ENCODE measurements at places on chromosomes 1 and 21. TPM values are rescaled to one million over a fixed set of nuclear protein-coding genes. Genes with fewer than 3 reads are reported as not detected.

Gene HRNR
- total RNA-seq, result not detected

Gene IL23R
- 9.3 TPM for total RNA-seq

Gene S100B
- not detected for total RNA-seq

Gene CA14
- total RNA-seq, result not detected

Gene SELP
- 0.50 TPM for total RNA-seq

Gene SPRR2A
- total RNA-seq, result not detected

Gene HPDL
- 17.9 TPM for total RNA-seq

GRCh38 chr1:71593523-71593922 is 512.7 kb upstream of the ZRANB2 start:
- no peaks in the 10 kb centered on the region for H3K4me1 ChIP-seq
- H3K27me3 ChIP-seq, result no peaks in the 10 kb centered on the region
- DNase-seq, result no peak
- no peak overlapping the region for H3K27ac ChIP-seq
- no peak overlapping the region for H3K4me3 ChIP-seq
- H3K36me3 ChIP-seq, result no peaks in the 10 kb centered on the region

DNA sequence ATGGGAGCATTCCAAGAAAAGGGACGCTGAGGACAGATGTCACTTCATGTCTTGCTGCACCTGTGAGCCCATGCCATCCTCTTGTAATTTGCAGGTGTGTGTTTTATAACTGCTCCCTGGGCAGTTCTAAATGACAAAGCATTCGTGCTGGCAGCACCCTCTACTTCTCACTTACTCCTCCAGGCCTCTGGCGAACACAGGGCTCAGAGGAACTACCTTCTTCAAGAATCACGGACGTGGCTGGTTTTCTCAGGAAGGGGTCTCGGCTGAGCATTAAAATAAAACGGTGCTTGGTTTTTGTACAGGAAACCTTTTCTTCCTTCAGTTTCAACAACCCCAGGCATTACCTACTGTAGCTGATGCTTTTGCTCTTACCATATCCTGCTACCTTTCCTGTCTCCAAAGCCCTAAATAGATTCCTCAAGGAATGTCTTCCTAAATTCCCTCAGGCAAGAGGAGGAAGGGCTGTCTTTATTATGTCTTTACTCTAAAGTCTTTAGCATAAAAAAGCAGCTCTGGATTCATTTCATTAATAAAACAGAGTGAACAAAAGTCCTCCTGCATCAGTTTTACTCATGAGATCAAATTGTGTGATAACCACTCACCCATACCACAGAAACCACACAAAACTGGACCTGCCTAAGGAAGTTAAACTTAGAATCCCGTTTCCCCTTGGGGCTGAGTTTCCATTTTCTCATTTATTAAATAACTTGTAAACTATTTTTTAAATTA is 79.0 kb upstream of the MAP10 start:
- no peaks in the 10 kb centered on the region for H3K36me3 ChIP-seq
- DNase-seq, result no peak
- peaks cover 7% of the 10 kb centered on the region for H3K27me3 ChIP-seq

GRCh38 chr21:39004634-39005501 is 178.4 kb downstream of the PSMG1 start:
- H3K27me3 ChIP-seq, result no peaks in the 10 kb centered on the region
- peak overlapping the region; percentile 75 for H3K27ac ChIP-seq
- no peaks in the 10 kb centered on the region for H3K36me3 ChIP-seq
- H3K4me3 ChIP-seq, result peak overlapping the region; percentile 22
- H3K4me1 ChIP-seq, result peaks cover 32% of the 10 kb centered on the region
- peak; percentile 20 for DNase-seq

- H3K4me3 ChIP-seq, result peak overlapping the region; percentile 34
- peak; percentile 63 for DNase-seq
- peaks cover 93% of the 10 kb centered on the region for H3K4me1 ChIP-seq
- no peaks in the 10 kb centered on the region for H3K27me3 ChIP-seq
- peaks cover 38% of the 10 kb centered on the region for H3K36me3 ChIP-seq
These were observed 30.7 kb downstream of the ITPKB start for GRCh38 chr1:226708342-226708780.

DNA sequence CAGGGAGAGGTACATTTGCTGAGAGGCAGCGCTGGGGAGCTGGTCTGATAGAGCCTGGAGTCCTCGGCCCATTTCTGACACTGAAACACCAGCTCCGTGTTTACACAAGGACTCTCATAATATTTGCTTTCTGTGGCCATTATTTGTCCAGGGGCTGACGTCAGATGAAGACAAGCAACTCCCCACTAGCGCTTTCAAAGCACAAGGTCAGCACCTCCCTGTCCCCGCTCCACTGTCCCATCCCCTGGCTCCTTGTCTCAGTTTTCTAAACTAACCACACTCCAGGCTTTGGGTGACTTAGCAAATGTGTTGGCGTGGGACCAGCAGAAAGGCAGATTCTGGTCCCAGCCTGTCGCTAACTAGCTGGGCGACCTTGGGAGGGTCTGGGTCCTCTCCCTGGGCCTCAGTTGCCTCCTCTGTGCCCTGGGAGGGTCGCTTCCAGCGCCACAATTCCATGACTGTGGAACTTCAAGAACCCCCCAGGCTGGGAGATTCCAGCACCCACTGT is 37.4 kb upstream of the ZBTB40 start:
- no peak overlapping the region for H3K27ac ChIP-seq
- peaks cover 21% of the 10 kb centered on the region for H3K27me3 ChIP-seq
- no peaks in the 10 kb centered on the region for H3K36me3 ChIP-seq
- no peak for DNase-seq
- H3K4me3 ChIP-seq, result no peak overlapping the region

- H3K4me1 ChIP-seq, result no peaks in the 10 kb centered on the region
- H3K4me3 ChIP-seq, result no peak overlapping the region
- H3K27me3 ChIP-seq, result no peaks in the 10 kb centered on the region
- DNase-seq, result no peak
- no peaks in the 10 kb centered on the region for H3K36me3 ChIP-seq
These were observed 76.4 kb upstream of the MAN1A2 start for GRCh38 chr1:117290890-117291289.

DNA sequence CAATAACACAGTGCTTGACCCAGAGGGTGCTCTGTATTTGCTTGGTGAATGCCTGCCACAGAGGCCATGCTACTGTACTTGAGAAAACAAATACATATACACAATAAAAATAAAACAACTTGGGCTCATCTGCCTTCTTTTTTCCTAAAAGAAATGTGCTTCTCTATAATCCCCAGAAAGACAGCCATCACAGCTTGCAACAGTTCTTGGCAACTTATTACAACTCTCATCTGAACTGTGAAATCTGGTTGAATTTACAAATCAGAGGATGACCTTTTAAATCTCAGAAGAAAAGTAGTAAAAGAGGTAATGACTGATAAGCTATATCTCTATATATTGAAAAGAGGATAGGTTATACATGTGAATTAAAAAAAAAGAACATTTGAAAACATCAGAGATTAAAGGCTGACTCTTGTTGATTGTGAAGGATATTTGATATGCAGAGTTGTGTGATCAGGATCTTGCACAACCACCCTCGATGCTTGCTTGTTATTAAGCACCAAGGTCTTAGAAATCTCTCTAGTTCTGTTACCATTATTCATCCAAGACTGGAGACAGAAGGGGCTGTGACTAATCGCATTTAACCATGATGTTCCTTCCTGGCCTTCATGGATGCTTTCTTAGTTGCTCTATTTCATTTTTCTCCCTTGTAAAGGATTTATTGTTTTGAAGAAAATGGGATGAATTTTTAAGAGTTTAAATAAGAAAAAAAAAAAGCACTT is 213.4 kb downstream of the APP start:
- H3K4me1 ChIP-seq, result no peaks in the 10 kb centered on the region
- no peak overlapping the region for H3K4me3 ChIP-seq
- no peak overlapping the region for H3K27ac ChIP-seq
- H3K27me3 ChIP-seq, result no peaks in the 10 kb centered on the region

GRCh38 chr21:44083631-44084291 is 23.4 kb upstream of the PWP2 start:
- peaks cover 78% of the 10 kb centered on the region for H3K36me3 ChIP-seq
- H3K4me3 ChIP-seq, result peak overlapping the region; percentile 55
- peaks cover 85% of the 10 kb centered on the region for H3K4me1 ChIP-seq
- peak overlapping the region; percentile 98 for H3K27ac ChIP-seq

GRCh38 chr1:21783679-21784603 is 992 bp upstream of the USP48 start:
- peaks cover 16% of the 10 kb centered on the region for H3K4me1 ChIP-seq
- no peaks in the 10 kb centered on the region for H3K27me3 ChIP-seq
- peaks cover 6% of the 10 kb centered on the region for H3K36me3 ChIP-seq
- DNase-seq, result no peak

DNA sequence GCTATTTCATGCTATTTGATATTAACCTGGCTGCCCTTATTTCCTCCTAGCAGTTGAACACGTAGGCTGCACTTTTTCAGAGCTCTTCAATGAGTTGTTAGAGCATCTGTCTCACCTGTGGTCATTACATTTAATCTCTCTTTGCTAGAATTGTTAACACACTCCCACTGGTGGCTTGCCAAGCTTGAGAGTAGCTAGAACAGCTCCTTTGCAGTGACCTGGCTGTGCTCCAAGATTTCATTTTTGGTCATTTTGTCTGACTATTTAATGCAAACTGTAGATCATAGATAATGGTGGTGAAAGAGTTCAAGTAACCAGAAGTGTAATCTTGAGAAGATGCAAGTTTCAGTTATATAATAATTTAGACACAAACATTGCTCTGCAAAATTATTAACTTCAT is 105.6 kb downstream of the LRRC7 start:
- H3K27me3 ChIP-seq, result no peaks in the 10 kb centered on the region
- no peak overlapping the region for H3K4me3 ChIP-seq
- no peak overlapping the region for H3K27ac ChIP-seq

DNA sequence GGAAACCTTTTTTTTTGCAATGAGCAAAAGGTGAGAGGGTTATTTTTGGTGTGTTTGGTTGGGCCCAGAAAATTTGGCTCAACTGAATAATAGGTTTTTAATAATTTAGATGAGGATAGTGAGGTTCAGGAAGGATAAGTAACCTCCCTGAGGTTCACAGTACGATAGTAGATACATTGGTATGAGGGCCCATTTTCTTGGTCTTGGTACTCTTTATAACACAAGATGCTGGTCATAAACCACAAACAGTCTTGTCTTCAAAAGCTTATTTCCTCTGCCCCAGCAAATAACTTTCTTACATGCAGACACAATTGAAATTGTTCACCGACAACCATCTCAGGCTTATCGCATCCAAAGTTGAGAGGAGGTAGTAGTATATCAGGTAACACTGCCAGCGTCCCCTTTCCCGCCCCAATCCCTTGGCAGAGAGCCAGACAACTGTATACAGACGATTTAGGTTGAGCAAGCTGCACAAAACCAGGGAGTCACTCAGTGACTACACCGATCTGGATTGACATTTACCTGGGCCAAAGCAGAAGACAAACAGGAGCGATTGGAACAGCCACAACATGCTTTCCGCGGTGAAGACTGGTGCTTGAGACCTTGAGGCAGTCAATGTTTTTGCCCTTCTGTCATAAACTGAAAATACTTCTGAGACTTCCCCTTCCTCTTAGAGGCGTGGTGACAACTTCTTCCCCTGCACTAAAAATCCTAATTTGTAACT is at the start of gene SLAMF6:
SLAMF6 (minus strand) TSS at position 634 of the 724 bp plus-strand sequence; CDS start at position 571, 63 bp downstream.
- H3K27me3 ChIP-seq, result no peaks in the 10 kb centered on the region
- DNase-seq, result peak; percentile 73
- peak within 1 kb of the TSS; percentile 97 for H3K4me3 ChIP-seq
- peak within 1 kb of the TSS; percentile 98 for H3K27ac ChIP-seq
- peaks cover 66% of the 10 kb centered on the region for H3K4me1 ChIP-seq
- peaks cover 57% of the 10 kb centered on the region for H3K36me3 ChIP-seq
